ENCODE measurements at places on chromosomes 16 and 17.

DNA sequence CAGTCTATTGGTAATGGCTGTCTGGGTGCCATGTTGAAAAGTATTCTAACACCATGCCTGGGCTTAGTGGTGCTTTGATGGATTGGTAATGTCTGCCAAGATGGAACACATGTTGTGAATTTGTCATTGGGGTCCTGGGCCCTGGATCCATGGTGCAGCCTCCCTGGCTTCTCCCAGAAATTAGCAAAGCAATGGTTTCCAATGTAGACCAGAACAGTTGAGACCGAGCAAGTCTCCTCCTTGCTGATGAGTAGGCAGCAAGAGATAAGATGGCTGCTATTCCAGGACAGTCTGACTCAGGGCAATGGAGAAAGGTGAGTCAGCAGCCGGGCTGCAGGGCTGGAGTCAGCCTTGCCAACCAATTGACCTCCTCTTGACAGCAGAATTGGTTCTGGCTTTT is 30.8 kb downstream of the GPR139 start:
- DNase-seq, result no peak

DNA sequence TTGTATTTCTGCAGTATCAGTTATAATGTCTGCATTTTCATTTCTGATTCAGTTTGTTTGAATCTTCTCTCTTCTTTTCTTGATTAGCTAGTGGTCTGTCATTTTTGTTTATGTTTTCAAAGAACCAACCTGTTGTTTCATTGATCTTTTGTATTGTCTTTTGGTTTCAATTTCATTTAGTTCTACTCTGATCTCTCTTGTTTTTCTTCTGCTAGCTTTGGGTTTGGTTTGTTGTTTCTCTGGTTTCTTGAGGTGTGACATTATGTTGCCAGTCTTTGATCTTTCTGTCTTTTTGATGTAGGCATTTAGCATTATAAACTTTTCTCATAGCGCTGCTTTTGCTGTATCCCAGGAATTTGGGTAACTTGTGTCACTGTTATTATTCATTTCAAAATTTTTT is 107.2 kb downstream of the PHKB start:
- no peak for DNase-seq

DNA sequence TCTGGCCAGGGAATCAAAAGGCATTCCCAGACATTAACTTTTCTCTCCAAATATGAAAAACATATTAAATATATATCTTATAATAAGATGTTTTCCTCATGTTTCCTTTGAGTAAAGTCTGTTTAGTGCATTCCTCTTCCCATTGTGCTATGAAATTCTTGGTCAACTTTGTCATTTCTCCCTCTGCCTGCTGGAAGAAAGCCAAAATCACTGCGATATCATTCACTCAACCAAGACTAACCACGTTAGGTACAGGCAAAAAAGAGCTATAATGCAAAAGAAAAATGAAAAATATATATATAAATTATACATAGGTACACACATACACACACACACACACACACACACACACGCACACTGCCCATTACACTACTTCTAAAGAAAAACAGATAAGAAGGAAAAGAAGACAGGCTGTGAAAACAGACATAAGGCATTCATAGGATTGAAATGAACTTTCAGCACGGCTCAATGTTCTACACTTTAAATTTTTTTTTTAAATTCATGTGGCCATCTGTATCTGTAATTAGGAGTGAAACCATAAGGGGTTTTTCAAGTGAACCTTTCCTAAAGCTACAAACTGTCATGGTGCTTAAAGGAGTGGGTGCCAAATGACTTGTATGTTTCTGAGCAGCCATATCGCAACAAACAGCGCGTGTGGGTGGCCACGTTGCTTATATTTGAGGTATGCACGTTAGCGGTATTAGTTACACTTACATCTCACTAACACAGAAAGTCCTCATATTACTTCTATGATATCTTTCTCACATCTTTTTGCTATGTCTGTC is 71.6 kb upstream of the PSMD7 start:
- DNase-seq, result peak; percentile 3

GRCh38 chr17:41586863-41587495 is at the start of gene KRT14:
TSS of gene KRT14 (minus strand) at chr17:41586895. CDS start at chr17:41586834, 61 bp downstream.
- DNase-seq, result no peak

DNA sequence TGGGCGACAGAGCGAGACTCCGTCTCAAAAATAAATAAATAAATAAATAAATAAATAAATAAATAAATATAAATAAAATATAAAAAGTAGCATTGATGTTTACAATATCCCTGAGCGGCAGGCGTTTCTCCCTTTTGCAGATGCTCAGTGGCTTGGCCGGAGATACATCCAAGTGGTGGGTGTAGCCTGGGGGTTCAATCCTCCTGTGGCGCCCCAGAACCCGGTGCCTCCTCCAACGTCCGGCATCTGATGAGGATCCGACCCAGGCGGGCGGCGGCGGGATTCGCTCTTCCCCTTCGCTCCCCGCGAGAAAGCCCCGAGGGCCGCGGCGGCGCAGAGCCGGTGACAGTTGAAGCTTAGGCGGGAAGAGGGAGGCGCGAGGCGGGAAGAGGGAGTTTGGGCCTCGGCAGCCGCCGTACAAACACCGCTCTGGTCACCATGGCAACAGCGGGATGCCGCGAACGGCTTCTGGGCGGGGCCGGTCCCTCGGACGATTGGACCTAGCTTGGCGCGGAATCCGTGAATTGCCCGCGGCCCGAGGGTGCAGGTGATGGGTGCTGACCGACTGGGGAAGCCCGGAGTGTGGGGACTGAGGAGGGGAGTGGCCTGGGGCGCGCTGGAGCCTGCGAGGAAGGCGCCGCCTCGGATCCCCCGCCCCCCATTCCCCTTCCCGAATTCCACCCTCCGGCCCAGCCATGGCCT is 12.7 kb upstream of the ALDOA start:
- peak; percentile 89 for DNase-seq

DNA sequence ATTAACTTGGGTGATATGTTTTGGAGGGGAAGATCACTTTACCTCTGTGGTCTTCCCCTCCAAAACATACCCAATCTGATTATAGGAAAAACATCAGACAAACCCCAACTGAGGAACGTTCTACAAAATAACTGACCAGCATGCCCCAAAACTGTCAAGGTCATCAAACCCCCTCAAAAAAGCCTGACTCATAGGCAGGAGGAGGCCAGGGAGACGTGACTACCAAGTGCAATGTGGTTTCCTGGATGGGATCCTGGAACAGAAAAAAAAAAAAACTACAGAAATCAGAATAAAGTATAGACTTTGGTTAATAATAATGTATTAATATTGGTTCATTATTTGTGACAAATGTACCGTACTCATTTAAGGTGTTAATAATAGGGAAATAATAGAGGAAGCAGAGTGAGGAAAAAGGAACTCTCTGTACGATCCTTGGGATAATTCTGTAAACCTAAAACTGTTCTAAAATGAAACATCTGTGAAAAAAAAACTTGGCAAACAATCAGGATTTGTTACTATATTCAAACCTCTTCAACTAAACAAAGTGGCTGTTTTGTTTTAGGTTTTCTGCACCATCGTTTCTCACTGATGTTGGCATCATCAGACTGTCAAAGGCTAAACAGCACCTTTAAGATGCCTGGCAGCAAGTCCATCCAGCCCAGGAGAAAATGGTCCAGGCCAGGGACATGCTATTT is 266.7 kb upstream of the SDK2 start:
- peak; percentile 29 for DNase-seq

GRCh38 chr16:56310690-56311089 is 114.7 kb downstream of the AMFR start:
- DNase-seq, result no peak

GRCh38 chr17:56478836-56479447 is 114.6 kb upstream of the NOG start:
- DNase-seq, result peak; percentile 47

GRCh38 chr16:11183035-11183812 is 72.8 kb downstream of the SOCS1 start:
- DNase-seq, result no peak

DNA sequence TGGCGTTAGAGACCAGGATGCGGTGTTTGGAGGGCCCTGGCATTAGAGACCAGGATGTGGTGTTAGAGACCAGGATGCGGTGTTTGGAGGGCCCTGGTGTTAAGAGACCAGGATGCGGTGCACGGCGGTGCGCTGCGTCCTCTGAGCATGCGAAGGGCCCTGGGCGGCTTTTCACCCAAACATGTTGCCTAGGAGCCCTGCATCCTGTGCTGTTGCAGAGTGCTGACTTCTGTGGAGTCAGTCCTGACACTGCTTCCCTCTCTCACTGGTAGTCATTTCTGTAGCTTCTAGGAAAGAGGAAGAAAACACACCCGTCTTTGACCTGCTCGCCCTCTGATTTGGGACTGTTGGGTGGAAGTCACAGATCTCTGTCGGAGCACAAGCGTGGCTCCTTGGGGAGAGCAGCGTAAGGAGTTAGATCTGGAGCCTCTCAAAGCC is 141.2 kb downstream of the LAT start:
- no peak for DNase-seq

- peak; percentile 40 for DNase-seq
These were observed 9.7 kb upstream of the ZC3H7A start for GRCh38 chr16:11806721-11807120.

DNA sequence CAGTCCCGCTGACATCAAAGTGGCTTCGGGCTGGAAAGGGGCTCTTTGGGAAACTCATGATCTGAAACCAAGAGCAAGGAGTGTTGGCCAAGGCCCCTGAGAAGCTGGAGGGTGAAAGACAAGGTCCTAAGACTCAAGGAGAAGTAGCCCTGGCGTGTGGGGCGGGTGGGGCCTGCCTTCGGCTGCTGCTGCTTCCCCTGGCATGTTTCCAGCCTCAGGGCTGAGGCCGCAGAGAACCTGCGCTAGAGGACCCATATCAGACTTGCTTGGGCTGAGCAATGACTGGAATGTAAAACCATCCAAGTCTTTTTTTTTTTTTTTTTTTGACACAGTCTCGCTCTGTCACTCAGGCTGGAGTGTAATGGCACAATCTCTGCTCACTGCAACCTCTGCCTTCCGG is 67.5 kb upstream of the GCSH start:
- no peak for DNase-seq
